ENCODE measurements at places on chromosomes 11 and 22.

DNA sequence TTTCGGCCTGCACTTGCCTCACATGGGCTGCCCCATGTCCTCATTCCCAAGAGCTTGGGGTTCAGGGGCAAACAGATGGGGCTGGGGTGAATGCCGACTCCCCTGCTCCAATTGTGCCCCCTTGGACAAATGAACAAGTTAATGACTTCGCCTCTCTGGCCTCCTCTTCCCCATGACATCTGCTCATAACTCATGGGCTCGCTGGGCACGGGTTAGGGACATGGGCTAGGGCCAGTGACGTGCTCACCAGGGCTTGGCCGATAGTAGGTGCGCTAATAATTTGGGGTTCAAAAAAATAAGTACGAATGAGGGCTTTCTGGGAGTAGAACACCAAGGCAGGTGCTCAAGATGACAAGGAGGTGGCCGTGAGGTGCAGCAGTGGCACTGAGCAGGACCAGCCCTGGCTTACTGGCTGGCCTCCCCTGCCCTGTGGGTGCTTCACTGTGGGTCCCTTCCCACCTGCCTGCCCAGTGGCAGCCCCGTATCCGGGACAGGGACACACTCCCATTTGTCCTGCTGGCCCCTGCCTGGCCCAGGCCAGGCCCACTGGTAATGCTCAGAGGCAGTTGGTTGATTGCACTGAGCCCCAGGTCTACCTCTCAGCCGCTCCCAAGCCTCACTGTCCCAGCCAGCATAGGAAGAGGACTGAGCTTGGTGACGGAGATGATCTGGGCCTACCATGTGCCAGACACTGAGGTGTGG, 12.3 kb downstream of the CBX6 start:
- DNase-seq: no peak

DNA sequence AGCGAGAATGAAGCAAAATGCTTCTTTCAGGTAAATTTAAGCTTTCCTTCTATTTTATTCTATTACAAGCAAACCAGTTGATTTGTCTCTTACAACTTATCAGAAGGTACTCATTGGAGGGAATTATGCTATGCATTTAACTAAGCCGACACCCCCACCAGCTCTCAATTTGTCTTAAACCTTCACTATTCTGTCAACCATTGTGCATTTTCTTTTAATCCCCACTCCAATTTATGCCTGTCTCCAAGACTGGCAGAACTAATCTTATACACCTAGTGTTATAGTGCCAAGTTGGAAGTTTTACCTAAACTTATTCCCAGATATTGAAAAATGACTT, 12.5 kb downstream of the TAF1D start:
- no peak for DNase-seq

GRCh38 chr22:37763012-37763411, 44.7 kb upstream of the GCAT start:
- no peak for DNase-seq

GRCh38 chr11:17988465-17988864, 24.4 kb downstream of the SERGEF start:
- DNase-seq: no peak

- peak; percentile 83 for DNase-seq
Measured at GRCh38 chr11:33530815-33531214, 169.8 kb downstream of the C11orf91 start.

DNA sequence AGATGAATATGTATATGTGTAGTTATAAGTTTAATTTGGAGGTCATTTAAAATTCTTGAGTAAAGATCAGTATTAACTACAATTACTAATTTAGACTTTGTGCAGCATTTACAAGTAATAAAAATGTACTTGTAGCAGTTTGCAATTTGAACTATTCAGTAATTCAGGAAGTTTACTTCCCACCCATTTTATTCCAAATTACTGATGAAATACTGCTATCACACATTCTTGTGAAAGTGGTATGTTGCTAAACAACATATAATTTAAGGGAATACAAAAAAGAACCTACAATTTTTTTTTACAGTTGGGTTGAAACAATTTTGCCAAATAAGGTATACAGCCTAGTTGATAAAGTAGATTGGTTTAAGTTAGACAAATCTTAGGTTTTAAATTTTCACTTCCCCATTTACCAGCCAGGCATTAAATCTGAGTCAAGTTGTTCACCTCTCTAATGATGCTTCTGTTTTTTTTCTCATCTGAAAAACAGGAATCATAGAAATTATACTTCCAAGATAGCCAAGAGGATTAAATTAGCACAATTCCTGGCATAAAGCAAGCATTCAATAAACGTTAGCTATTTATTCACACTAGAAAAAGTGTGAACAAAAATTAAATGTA, 45.3 kb downstream of the ZBTB44 start:
- no peak for DNase-seq

- no peak for DNase-seq
Measured at GRCh38 chr11:65204646-65205601, 23.2 kb downstream of the CAPN1 start.

GRCh38 chr11:35550374-35551036, 25.1 kb upstream of the PAMR1 start:
- no peak for DNase-seq

DNA sequence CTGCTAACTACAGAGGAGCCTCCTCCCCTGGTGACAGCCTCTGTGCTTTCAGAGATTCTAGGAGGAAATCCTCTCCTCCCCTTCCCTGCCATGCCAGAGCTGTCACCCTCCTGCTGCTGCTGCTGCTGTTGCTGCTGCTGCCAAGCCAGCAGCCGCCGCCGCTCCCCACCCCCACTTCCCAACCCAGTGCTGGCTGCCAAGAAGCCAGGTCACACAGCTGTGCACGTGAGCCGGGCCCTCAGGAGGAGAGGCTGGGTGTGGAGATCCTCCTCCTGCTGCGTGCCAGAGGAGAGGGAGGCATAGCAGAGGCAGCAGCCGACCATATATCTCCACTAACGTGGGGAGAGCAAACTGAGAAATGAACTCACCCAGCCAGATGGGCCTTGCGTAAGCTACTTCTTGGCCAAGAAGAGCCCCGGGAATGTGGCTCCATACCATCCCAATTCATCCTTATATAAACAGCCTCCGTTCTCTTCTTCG, 12.4 kb downstream of the CRY2 start:
- DNase-seq: peak; percentile 99

DNA sequence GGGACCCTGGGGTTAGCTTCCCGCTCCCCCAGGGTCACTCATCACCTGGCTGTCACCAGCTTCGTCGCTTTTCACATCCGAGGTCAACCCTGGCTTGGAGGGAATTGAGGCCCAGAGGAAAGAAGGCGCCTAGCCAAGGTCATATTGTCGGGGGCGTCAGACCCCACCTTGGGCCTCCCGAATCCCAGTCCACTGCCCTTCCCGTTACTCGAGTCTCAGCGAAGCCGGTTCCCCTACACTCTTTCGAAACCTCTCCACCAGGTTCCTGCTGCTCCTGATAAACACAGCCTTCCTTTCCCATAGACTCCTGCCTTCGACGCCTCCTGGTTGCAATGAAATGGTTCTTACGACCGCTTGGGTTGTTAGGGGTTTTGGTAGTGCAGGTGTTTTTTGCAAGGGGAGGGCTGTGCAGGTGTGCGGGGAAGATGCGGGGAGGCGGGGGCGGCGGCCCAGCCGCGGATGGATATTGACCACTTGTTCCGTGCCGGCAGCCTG, 642 bp downstream of the NAA40 start:
- no peak for DNase-seq

- peak; percentile 54 for DNase-seq
Measured at GRCh38 chr11:35725885-35726284, 63.3 kb downstream of the TRIM44 start.

- DNase-seq: peak; percentile 78
Measured at GRCh38 chr11:95671768-95672167, 117.8 kb downstream of the FAM76B start.

- peak; percentile 44 for DNase-seq
Measured at GRCh38 chr11:65305501-65306268, 9.0 kb upstream of the CDC42EP2 start.

- DNase-seq: no peak
Measured at GRCh38 chr11:67119585-67120391, 725 bp downstream of the KDM2A start.

DNA sequence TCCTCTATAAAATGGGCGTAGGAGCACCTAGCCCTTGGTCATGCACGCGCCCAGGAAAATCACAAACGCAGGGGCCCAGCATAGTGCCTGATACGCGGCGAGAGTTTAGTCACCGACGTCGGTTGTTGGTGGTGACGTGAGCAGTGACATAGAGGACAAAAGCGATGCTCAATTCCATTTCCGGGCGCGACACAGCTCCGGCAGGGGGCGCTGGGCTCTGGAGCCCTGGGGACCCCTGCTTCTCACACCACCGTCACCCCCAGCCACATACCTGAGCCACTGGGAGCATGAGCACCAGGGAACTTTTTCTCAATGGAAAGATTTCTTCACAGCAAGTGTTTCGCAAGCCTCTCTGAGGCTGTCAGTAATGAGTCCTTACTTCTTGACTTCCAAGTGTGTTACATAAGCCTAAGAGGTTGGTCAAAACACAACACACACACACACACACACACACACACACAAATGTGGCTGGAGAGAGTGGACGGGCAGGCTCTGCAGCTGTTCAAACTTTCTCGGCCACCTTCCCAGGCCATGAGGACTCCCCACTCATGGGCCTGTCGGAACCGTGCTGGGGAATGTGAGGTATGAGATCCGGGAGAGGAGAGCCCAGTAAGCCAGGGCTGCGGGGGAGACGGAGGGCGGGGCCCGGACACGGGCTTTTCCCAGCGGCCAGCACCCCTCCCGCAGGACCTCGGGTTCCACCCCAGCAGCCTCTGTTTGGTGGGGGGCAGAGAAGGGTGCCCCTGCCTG, 36.9 kb upstream of the LINC01488 start:
- DNase-seq: peak; percentile 89

DNA sequence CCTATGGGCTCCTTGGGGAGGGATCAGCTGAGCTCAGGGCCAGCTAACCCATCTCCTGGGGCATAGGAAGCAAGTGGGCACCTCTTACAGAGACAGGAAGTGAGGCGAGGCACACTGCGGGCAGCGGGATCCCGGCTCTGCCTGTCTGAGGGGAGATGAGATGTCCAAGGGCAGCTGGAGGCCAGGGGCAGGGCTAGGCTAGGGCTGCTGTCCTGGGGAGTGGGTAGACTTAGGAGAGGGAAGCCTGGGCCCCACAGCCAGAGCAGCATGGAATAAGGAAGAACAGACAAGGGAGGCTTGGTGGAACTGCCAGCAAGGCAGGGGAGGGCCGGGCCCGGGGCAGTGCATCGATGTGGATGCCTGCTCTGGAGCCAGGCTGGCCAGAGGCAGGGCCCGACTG, 76.3 kb downstream of the MORC2 start:
- no peak for DNase-seq

- DNase-seq: peak; percentile 77
Measured at GRCh38 chr11:123103326-123103980, 41.5 kb upstream of the HSPA8 start.

DNA sequence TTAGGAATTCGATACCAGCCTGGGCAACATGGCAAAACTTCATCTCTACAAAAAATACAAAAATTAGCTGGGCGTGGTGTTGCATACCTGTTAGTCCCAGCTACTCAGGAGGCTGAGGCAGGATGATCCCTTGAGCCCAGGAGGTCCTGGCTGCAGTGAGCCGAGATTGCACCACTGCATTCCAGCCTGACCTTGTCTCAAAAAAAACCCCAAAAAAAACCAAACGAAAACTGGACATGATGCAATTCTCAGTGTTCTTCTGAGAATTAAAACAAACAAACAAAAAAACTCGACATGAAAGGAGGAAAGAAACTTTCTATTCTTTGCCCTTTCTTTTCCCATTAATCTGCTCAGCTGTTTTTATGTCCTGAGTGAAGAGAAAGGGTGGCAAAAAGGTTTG, 7.4 kb downstream of the MED17 start:
- no peak for DNase-seq

DNA sequence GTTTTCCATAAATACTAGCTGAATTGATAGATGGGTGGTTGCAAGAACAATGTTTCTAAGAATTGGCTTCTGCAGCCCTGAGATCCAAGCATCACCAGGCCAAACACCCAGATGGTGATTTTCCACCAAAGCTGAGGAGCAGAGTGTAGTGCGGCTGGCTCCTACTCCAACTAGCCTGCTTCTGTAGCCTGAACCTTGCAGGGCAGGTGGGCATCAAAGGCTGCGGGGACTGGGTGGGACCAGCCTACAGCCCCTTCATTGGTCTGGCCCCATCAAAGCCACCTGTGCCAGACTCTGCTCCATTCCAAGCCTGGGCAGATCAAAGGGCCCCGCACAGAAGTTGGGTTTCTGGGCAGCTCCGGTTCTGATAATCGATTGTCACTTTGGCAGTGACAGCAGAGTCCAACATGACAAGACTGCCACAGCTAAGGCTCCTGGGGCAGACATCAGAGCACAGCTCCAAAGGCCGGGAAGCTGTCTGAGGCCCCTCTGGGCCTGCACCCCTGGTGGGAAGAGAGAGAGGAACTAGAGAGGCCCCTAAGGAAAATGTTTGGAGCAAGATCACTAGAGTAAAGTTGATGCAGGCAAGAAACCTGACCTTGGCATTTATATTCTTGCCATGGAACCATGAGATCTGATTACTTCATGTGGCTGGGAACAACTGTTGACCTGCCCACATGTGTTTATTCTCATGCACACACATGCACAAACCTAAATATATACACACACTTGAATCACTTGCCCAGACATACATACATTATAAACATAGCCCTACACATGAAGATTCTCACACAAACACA, 582.9 kb downstream of the INSC start:
- no peak for DNase-seq

DNA sequence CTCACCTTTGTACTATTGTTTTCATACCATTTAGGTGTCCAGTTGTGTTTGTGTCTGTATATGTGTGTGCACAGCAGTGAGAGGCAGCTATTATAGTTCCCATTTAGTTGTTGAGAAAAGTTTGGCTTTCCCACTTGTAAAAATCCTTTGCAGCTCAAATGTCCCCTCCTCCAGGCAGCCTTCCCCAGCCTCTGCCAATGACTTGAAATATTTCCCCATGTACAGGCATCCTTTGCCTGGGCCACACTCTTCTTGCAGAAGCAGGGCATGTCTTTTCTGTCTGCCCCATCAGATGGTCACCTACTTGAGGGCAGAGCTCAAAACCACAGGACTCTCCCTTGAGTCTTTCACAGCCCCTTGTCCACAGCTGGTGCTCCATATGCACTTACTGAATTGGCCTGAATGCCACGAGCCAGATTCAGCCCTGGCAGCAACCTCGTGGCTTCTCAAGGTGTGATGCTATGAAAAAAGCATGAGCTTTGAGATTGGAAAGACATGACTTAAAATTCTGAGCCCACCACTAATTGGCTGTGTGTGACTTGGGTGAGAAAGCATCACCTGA, 39.3 kb downstream of the MYEOV start:
- DNase-seq: no peak
